ENCODE measurements at places on chromosomes 2 and 18.

GRCh38 chr18:48328473-48329210 lies 80.5 kb downstream of the ZBTB7C start:
- no peak for DNase-seq

- DNase-seq, result no peak
These were observed 18.8 kb upstream of the SOX11 start for GRCh38 chr2:5673145-5674025.

- no peak for DNase-seq
These were observed 18.1 kb downstream of the GTF2A1L start for GRCh38 chr2:48635786-48636185.

DNA sequence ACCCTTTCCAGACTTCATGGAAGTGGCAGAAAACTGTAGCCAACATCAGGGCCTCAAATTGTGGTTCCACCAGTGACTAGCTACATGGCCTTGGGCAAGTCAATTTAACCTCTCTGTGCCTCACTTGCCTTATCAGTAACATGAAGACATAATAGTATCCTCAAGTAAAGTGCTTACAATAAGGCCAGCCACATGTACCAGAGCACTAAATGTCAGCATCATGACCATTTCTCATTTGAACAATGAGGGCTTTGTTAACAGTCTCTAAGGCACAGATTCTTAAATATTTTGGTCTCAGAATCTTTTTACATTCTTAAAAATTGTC lies 5.8 kb upstream of the KCMF1 start:
- no peak for DNase-seq

- DNase-seq, result no peak
These were observed 401.0 kb downstream of the CNTNAP5 start for GRCh38 chr2:124426122-124426521.

- DNase-seq, result no peak
These were observed 99.1 kb downstream of the EN1 start for GRCh38 chr2:118748245-118748885.

GRCh38 chr2:152186262-152186661 lies 10.7 kb upstream of the STAM2 start:
- DNase-seq, result no peak

All from activated CD4-positive, alpha-beta T cell treated with anti-CD3 and anti-CD28 coated beads, Interleukin-2, amount 50 U/mL, for 4 hours (primary cell).